Stimulated activated CD8-positive, alpha-beta memory T cell treated with anti-CD3 and anti-CD28 coated beads, Interleukin-4, amount 100 ng/mL, for 4 hours (primary cell): ENCODE measurements at places on chromosomes 4 and X.

- no peak for DNase-seq
Observed at GRCh38 chr4:7827566-7827965, 112.1 kb downstream of the AFAP1 start.

DNA sequence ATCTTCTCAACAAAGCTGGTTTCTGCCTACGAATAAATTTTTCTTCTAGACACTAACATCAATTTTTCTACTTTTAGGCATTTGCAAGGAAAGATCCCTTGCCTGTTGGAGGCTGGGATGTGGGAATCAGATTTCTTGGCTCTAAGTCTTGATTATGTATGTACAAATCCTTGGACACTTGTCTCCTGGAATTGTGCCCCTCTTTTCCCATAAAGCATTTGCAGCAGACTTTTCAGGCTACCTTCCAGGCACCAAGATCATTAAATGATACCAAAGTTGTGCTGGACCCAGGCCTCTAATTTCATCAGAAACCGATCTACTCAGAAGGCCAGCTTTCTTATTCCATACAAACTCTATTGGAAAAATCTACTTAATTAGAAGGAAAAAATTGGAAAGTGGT, 339.5 kb upstream of the DIPK2B start:
- DNase-seq = no peak

GRCh38 chrX:2931612-2932011, 2.5 kb upstream of the ARSD start:
- no peak for DNase-seq

- no peak for DNase-seq
Observed at GRCh38 chr4:184776821-184777220, 42.9 kb upstream of the CENPU start.

DNA sequence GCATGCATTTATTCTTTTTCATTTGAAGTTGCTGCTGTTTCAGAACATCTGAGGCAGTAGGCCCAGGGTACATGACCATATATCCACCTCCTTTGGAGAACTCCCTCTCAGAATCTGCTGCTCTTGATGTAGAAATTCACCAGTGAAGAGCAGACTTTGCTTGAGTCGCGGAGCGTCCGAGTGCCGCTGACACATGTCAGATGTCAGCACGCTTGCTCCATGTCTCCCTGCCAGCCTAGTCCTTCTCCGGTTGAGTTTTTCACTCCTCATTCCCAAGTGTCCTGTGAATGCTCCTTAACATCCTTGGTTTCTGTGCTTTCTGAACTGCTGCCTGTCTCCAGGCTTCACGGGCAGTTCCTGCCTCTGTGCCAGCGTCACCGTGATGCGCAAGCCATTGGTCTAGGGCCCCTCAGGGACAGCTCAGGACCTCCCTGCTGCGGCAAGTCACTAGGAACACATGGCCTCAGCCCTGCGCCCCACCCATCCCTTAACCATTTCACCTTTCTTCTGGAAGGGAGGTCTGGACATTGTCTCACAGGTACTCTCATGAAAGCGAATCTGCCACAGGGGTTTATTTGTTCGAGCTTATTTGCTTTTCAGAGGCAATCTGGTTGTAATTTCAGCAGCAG, 93.1 kb upstream of the RBPJ start:
- DNase-seq = no peak

DNA sequence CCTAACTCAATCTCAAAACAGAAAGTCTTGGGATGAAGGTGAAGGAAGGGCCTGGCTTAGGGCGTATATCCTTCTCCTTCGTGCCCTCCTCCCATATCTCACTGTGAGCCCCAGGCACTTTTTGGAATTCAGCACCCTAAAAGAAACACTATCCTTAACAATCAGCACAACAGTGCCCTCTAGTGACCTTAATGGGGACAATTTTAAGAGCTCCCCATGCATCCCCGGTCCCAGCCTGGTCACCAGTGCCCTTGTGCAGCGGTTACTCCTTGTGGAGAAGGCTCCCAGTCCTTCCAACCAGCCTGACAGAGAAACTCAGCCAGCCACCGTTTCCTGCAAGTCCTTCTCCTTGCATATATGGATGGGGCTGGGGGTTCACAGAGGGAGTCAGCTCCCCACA, 4.2 kb downstream of the PAK3 start:
- no peak for DNase-seq

GRCh38 chrX:109403922-109404321, 78.0 kb downstream of the GUCY2F start:
- no peak for DNase-seq

- DNase-seq = no peak
Observed at GRCh38 chrX:33272986-33273385, 61.6 kb upstream of the DMD start.

DNA sequence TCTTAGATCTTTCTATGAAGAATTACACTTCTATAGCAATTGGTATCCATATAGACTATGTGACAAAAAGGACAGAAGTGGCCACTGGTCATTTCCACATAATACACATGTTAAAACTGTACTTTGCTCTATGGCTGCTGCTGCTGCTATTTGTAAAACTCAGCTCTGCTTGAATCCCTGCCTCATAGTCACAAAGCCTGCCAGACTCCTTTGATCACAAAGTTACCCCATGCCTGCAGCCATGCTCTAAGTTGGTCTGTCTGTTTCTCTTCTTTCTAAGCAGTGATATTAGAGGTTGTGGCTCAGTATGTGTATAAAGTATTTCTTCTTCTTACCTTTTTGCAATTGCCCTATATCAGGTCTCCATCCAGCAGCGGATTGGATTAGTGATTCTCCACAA, 210.9 kb downstream of the GRID2 start:
- DNase-seq = no peak

- no peak for DNase-seq
Observed at GRCh38 chr4:38172078-38172477, 211.9 kb downstream of the PTTG2 start.

DNA sequence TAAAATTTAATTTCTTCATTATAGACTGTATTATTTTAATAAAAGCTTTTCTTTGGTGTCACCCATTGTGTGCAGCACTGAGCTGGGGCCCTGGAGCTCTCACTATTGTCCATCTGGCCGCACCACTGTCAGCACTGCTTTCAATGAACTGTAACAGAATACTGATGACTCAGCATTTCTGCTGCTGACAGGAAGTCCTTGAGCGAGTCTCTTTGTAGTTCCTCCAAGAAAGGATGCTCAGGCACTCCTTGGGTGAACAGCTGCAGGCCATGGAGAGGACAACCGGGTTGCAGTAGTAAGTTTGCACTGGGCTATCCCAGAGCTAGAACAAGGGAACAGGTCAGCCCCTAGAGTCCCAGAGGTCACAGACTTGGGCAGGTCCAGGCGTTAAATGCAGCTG, 81.6 kb downstream of the SORBS2 start:
- DNase-seq = no peak

GRCh38 chr4:53786632-53787031, 195.3 kb upstream of the LNX1 start:
- no peak for DNase-seq
